CD8-positive, alpha-beta T cell (primary cell): ENCODE measurements at places on chromosomes 4 and X.

DNA sequence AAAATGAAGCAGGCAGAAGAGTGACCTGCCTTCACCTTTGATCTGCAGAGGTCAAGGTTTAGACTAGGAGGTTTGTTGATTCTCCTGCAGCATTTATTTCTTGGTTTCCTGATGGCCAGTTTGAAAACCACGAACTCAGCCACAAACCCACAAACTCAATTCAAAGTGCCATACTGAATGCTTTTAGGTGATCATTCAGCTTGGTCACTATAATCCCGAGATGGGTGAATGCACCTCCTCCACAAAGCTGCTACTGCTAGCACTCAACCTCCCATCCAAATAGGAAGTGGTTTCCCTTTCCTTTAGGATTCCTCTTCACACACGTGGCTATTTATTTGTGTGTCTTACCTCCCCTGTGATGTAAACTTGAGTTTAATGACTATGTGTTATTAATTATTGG lies 225.2 kb downstream of the MID1 start:
- no peak for DNase-seq

DNA sequence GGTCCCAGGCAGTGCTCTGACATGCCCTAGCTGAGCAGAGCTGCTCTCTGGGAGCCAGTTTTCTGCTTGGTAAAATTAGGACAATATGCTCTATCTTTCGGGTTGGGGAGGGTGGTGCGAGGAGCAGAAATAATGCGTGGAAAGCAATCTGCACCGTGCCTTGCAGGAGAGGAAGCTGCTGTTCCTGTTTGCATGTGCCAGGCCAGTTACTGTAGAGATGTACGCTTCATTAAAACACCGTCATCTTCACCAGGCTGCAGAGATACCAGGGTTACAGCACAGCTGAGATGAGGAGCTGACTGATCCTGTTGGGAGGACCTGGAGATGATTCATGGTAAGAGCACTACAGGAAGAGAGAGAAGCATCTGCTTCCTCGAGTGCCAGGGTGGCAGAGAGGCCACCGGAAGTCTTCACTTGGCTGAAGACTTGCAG lies 29.5 kb upstream of the IRF2 start:
- DNase-seq = no peak

DNA sequence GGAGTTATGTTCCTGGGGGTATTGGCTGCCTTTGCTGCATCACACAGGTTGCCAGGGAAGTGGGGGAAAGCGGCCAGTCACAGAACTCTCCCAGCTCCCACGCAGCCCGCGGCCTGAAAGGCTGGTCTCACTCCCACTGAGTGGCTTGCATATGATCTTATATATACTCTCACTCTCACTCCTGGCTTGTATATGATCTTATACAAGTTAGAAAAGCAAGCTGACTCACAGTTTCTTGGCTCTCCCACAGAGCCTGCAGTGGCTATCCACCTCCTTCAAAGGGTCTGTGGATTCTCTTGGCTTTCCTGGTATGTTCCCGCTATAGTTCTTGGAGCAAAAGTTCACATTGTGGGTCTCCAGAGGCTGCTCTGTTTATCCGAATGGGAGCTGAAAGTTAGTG lies 833.5 kb upstream of the GALNTL6 start:
- DNase-seq = no peak

DNA sequence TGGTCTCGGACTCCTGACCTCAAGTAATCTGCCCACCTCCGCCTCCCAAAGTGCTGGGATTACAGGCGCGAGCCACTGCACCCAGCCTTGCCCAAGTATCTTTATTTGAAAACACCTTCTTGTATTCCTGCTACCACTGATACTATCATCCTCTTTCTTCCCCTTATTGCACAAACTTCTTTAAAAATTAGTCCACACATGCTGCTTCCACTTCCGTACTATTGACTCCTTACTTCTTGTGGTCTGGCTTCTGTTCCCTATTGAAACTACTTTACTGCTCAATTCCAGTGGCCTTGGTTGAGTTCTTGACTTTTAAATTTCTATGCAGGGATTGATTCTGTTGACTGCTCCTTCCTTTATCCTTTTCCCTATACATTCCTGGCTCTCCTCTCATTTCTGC lies 38.8 kb downstream of the MTM1 start:
- DNase-seq = no peak

GRCh38 chr4:8115203-8115520 lies 43.5 kb downstream of the ABLIM2 start:
- DNase-seq = no peak

- DNase-seq = no peak
Measured at GRCh38 chr4:102616636-102617035, 115.5 kb downstream of the NFKB1 start.

GRCh38 chrX:29107231-29107630 lies 520.0 kb downstream of the IL1RAPL1 start:
- no peak for DNase-seq

- DNase-seq = no peak
Measured at GRCh38 chr4:6201580-6202091, 1.3 kb upstream of the JAKMIP1 start.

GRCh38 chr4:78496021-78496643 lies 55.4 kb upstream of the ANXA3 start:
- DNase-seq = no peak

GRCh38 chrX:34528081-34528480 lies 129.0 kb downstream of the TMEM47 start:
- DNase-seq = no peak

- DNase-seq = no peak
Measured at GRCh38 chr4:84583876-84584380, 1.0 kb downstream of the CDS1 start.

GRCh38 chrX:46759645-46759974 lies 692 bp upstream of the SLC9A7 start:
- DNase-seq = no peak

- DNase-seq = no peak
Measured at GRCh38 chr4:44425614-44426208, 22.9 kb downstream of the KCTD8 start.

GRCh38 chrX:154595559-154596249 lies 10.8 kb downstream of the CTAG1A start:
- DNase-seq = no peak

GRCh38 chr4:37146260-37146659 lies 98.3 kb upstream of the NWD2 start:
- no peak for DNase-seq

GRCh38 chr4:24330172-24330571 lies 254.2 kb downstream of the DHX15 start:
- no peak for DNase-seq

- DNase-seq = no peak
Measured at GRCh38 chrX:18833071-18833731, 125.8 kb downstream of the PPEF1 start.

- DNase-seq = no peak
Measured at GRCh38 chr4:176309046-176309445, 10.7 kb upstream of the SPCS3 start.

GRCh38 chr4:17597517-17597916 lies 16.9 kb upstream of the MED28 start:
- DNase-seq = no peak

- no peak for DNase-seq
Measured at GRCh38 chr4:176492646-176493302, 173.0 kb downstream of the SPCS3 start.

GRCh38 chrX:134868771-134869495 lies 121.9 kb upstream of the SMIM10 start:
- no peak for DNase-seq

- peak; percentile 70 for DNase-seq
Measured at GRCh38 chr4:128862608-128863311, 53.3 kb downstream of the JADE1 start.

GRCh38 chr4:81506731-81507130 lies 35.0 kb upstream of the RASGEF1B start:
- DNase-seq = no peak

DNA sequence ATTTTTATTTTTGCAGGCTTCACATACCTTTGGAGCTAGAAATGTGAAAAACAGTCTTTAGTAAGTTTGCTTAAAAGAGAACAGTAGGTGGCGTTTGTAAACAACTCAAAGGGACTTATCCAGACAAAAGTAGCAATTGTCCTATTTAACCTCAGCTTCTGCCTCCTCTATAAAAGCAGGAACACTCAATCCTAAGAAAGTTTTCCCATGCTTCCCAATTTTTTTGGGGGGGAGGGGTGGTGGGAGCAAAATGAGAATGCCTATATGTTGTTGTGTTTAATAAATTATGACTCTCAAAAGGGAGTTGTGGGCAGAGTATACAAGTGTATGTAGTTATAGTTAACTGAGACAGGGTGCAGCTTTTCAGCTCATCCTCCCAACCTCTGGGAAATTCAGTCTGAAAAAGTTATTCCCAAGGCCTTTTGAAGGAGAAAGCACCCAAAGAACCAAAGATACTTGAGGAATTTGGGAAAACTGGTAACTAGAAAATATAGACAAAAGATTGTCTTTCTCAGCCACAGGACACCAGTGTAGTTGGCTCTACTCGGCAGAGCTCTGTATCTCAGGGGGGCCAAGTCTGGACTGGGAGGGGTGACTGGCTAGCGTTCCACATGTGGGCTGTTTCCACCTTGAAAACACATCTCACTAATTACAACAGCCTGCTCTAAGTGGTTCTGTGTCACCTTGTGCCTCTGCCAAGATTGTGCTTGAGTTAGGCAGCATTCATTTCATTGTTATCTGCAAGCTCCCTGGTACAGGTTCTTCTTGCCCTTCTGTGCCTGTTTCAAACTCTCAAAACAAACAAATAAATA lies 2.8 kb downstream of the SFRP2 start:
- DNase-seq = no peak

GRCh38 chr4:3775005-3775404 lies 8.8 kb downstream of the ADRA2C start:
- DNase-seq = no peak

GRCh38 chr4:174595141-174595929 lies 73.0 kb upstream of the HPGD start:
- DNase-seq = no peak

DNA sequence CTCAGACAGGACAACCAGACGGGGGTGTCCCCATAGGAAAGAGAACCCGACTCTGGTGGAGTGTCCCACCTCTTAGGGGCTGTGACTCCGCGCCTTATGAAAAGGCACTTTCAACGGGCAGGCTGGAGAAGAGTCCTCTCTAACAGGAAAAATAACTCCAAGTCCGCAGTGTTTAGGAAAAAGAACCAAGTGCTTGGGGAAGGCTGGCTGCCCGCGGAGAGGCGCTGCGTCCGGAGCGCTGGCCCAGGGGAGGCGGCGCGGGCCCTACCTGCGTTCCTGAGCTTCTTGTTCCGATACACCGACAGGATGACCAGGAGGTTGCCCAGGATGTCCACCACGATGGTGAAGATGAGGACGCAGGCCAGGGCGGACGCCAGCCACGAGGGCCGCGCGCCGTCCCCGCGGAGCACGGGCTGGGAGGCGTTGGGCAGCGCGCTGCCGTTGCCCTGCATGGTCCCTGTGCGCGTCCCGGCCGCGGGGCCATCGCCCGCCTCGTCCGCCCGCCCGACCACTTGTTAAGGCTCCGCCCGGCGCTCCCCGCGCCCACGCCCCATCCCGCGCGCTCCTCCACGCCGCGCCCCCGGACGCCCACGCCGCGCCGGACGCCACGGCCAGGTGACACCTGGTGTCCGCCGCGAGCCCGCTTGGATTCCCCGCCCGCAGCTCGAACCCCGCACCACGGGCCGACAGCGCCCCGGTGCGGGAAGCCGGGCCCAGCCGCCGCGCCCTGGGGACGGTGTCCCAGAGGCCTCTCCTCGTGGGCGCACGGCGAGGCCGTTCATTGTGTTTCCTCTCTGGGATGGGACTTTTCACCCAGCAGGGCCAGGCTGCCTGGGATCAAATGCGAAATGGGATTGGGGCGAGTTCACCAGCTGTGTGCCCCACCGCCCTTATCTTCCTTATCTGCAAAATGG lies at the start of gene MTNR1A:
Gene MTNR1A, minus strand, starts transcription at position 654 of the 914 bp plus-strand sequence. Its CDS starts 202 bp downstream, at position 452.
- no peak for DNase-seq

GRCh38 chr4:98861100-98861884 lies 67.6 kb downstream of the EIF4E start:
- no peak for DNase-seq

GRCh38 chr4:73028621-73029020 lies 40.9 kb downstream of the COX18 start:
- DNase-seq = no peak

- DNase-seq = no peak
Measured at GRCh38 chr4:47494124-47494430, 9.0 kb downstream of the ATP10D start.

DNA sequence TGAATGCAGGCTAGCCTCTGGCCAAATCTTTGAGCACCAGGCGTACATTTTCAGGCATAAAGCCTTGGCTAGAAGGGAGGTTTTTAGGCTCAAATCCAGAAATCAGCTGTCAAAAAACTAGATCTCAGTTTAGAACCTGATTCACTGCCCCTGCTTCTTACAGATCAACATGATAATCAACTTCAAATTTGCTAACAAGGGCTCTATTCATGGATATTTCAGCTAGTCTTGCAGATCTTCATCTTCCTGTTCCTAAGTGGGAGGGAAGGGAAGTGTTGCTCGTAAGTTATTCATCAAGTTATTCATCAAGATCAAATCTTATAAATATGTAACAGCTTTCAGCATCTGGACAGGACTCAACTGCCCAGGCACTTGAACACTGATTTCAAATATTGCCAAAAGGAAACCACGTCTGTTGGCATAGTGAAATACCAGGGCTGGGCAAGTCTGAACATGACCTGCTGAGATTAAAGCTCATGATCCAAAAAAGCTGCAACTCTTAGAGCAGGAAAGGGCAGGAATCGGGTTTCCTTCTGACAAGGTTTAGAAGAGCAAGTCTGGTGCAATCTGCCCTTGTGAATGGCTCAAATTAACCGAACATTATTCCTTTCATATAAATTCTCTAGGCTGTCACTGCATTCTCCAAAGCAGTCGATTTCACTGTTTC lies 200.3 kb downstream of the PDGFC start:
- no peak for DNase-seq

GRCh38 chr4:141497627-141498026 lies 138.8 kb upstream of the IL15 start:
- DNase-seq = no peak

GRCh38 chrX:49726966-49727365 lies 31.2 kb upstream of the PAGE1 start:
- DNase-seq = no peak

DNA sequence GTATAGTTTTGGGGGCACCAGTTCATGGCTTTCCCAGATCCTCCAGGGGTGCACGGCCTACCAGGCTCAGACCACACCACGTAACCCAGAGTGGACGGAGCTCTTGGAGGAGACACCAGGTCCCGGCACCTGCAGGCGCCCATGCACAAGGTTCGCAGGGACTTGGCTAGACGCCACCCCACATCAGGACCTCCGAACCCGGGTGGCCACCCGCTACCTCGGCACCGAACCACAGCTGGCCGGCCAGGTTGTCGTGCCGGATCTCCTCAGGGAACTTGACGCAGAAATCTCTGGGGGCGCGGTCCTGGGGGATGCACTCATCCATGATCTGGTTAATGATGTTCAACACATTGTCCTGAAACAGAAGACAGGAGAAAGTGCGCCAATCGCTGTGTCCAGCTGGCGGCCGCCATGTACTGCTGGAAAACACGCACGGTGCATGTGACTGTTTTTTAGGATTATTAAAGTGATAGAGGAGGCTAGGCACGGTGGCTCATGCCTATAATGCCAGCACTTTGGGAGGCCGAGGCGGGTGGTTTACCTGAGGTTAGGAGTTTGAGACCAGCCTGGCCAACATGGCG lies 77.1 kb downstream of the ZFYVE28 start:
- no peak for DNase-seq
